Spleen (tissue), 13 donors: ENCODE measurements at places on chromosomes 13 and 19. TPM values are rescaled to one million over a fixed set of nuclear protein-coding genes. Genes with fewer than 3 reads are reported as not detected.

GRCh38 chr19:34556488-34556887 is 74.9 kb downstream of the WTIP start:
- H3K4me3 ChIP-seq, result no peak overlapping the region
- no peak overlapping the region for H3K27ac ChIP-seq
- no peaks in the 10 kb centered on the region for H3K4me1 ChIP-seq
- H3K27me3 ChIP-seq, result no peaks in the 10 kb centered on the region
- H3K36me3 ChIP-seq, result no peaks in the 10 kb centered on the region

DNA sequence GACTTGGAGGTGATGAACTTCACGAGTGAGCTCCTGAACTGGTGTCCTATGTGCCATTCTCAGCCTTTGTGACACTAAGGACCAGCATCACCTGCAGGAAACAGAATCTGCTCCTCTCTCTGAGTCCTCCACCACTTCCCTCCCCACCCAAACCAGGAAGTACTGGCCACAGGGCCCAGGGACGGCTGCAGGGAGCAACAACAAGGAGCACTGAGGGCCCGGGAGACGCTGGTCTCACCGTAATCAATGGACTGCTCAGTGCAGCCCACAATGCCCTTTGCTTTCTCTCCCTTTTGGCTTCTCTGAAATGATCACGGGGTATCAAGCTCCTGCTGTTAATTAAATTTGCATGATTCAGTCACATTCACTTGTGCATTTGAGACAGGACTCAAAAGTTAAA is 18.6 kb downstream of the PEPD start:
- no peak overlapping the region for H3K4me3 ChIP-seq
- no peaks in the 10 kb centered on the region for H3K27me3 ChIP-seq
- peaks cover 11% of the 10 kb centered on the region for H3K4me1 ChIP-seq
- peak; percentile 56 for DNase-seq

DNA sequence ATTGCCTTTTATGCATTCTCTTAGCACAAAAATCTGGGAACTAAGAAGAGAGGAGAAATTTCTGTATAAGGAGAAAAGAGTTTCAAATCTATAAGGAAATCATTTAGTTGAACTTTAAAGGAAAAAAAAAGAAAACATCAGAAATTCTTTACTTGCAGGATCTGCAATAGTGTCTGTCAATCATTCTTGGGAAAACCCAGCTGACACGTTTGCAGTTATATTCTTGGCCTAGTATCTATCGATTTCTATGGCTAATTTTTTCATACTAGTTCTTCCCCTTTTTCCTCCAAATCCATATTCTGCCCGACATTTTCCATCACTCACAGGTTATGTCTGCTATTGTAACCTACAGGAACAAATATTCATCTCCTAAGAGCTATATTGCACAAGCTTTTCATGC is 160.7 kb downstream of the ABCC4 start:
- H3K27ac ChIP-seq, result no peak overlapping the region
- no peaks in the 10 kb centered on the region for H3K27me3 ChIP-seq
- H3K4me1 ChIP-seq, result no peaks in the 10 kb centered on the region
- no peak overlapping the region for H3K4me3 ChIP-seq

DNA sequence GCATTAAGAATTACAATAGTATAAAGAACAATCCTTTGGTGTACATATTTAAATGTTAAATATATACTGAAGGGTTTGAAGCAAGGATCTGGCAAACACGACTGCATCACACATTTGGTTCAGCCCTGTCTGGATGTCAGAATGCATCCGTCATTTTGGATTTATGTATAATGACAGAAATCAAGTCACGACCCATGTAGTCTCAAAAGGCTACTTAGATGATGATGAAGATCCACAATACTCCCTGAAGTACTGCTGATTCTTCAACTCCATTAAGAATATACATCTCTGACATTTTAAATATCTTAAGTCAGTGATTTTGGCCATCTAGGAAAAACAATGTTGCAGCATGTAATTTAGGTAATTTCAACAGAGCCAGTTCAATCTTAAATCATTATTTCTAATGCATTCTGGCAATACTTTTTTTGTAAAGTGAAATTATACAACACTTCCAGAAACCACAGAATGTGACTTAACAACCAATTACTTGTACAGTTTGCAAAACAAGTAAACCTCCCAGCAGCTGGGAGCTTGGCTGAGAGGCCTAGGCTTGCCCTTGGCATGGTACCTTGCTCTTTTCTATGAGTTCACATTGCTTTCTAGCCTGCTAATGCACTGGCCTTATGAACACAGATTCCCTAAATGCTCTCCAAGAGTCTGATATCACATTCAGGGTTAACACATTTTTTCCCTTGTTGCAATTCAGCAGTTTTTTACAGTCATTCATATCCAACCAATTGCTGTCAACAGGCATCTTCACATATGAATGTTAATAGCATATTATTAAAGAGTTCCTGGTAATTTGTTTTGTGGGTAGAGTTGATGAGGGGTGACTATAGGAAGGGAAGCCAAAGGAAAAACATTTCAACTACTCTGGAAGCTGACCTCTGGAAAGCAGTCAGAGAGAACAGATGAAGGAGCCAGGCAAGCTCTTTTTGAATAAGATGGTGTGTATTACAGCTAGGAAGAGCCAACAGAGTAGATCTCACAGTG is 175.2 kb downstream of the ENOX1 start:
- no peak for DNase-seq
- H3K27me3 ChIP-seq, result no peaks in the 10 kb centered on the region
- H3K36me3 ChIP-seq, result no peaks in the 10 kb centered on the region
- H3K27ac ChIP-seq, result no peak overlapping the region
- no peaks in the 10 kb centered on the region for H3K4me1 ChIP-seq

DNA sequence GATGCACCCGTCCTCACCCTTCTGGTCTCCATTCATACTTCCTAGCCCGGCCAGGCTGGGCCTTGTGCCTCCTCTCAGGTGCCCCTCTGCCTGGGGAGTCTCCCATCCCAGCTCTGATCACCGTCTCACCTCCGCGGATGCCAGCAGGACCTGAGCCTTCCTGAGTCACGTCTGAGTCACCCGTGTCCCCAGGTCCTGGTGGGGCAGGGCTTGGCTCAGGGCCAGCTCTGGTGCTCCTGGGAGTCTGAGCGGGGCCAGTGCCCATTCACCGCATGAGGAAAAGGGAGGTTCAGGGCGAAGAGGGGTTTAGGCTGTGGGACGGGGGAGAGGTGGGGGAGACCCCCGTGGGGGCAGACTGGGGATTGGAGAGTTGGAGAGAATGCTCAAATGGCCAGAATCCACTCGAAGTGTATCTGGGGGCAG is 593 bp downstream of the ATP8B3 start:
- H3K27me3 ChIP-seq, result no peaks in the 10 kb centered on the region
- H3K4me3 ChIP-seq, result no peak overlapping the region
- peaks cover 42% of the 10 kb centered on the region for H3K4me1 ChIP-seq
- peak overlapping the region; percentile 81 for H3K27ac ChIP-seq
- peak; percentile 86 for DNase-seq
- peaks cover 19% of the 10 kb centered on the region for H3K36me3 ChIP-seq

GRCh38 chr19:3970808-3971598 is at the start of gene DAPK3:
Gene DAPK3 (minus strand): TSS chr19:3971099. CDS start chr19:3969735, 1,364 bp downstream.
- no peaks in the 10 kb centered on the region for H3K27me3 ChIP-seq
- peaks cover 39% of the 10 kb centered on the region for H3K36me3 ChIP-seq
- peaks cover 52% of the 10 kb centered on the region for H3K4me1 ChIP-seq

DNA sequence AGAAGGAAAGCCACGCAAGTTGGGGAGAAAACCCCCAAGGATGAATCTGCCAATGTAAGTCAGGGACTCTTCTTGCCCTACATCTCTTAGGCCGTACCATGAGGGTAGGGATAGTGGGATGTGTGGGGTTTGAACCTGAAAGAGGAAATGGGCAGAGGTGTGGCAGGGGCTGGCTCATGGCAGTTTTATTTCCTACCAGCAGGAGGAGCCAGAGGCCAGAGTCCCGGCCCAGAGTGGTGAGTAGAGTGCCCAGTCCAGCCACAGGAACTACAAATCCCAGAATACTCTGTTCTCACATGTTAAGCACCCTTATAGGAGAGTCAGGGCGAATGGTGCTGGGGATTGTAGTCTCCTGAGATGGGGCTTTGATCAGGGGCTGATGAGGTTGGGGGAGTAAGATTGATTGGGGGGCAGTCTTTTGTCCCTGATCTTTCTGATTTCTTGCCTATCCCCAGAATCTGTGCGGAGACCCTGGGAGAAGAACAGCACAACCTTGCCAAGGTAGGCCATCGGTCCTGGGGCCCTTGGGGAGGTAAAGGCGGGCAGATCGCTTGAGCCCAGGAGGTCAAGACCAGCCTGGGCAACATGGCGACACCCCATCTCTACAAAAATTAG is 16.5 kb downstream of the VASP start:
- H3K4me3 ChIP-seq, result no peak overlapping the region
- H3K4me1 ChIP-seq, result peaks cover 84% of the 10 kb centered on the region
- no peaks in the 10 kb centered on the region for H3K27me3 ChIP-seq
- DNase-seq, result peak; percentile 91
- H3K36me3 ChIP-seq, result peaks cover 73% of the 10 kb centered on the region

- H3K4me3 ChIP-seq, result no peak overlapping the region
- peak overlapping the region; percentile 29 for H3K27ac ChIP-seq
- peaks cover 11% of the 10 kb centered on the region for H3K4me1 ChIP-seq
Measured at GRCh38 chr19:51799774-51800472, 5.0 kb downstream of the FPR3 start.

DNA sequence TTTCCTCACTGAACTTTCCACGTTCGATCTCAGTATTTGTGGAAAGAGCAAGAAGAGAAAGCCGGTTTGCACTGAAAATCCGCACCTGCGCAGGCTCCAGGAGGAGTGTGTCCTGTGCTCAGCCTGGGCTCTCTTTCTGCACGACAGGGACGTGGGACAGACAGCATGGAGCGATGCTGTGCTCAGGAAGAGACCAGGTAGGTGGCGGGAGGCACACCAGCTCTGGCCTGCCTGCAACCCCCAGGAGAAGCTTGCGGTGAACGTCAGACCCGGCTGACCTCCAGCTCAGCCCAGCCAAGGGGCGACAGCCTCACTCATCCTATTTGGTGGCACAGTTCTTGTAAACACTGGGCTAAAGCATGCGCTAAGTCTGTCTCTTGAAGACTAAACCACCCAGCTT is 35.9 kb downstream of the NAXD start:
- H3K27ac ChIP-seq, result no peak overlapping the region
- H3K36me3 ChIP-seq, result peaks cover 29% of the 10 kb centered on the region
- peak; percentile 70 for DNase-seq
- no peaks in the 10 kb centered on the region for H3K27me3 ChIP-seq
- H3K4me3 ChIP-seq, result no peak overlapping the region

DNA sequence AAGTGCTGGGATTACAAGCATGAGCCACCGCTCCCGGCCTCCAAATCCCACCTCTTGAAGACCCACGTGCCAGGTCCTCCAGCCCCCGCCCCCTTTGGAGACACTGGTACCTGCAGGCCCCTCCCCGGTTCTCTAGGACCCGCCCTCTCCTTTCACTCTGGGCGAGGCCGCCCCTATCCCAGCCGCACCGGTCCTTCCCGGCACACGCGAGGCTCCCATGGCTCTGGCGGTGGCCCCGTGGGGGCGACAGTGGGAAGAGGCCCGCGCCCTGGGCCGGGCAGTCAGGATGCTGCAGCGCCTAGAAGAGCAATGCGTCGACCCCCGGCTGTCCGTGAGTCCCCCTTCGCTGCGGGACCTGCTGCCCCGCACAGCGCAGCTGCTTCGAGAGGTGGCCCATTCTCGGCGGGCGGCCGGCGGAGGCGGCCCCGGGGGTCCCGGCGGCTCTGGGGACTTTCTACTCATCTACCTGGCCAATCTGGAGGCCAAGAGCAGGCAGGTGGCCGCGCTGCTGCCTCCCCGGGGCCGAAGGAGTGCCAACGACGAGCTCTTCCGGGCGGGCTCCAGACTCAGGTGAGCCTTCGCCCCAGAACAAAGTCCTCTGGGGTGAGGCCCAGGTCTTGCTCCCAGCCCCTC is at the start of gene CBLC:
CBLC (plus strand) TSS at position 176 of the 633 bp plus-strand sequence; CDS start at position 218, 42 bp downstream.
- no peak for DNase-seq
- H3K4me1 ChIP-seq, result peaks cover 7% of the 10 kb centered on the region
- H3K4me3 ChIP-seq, result no peak within 1 kb of the TSS
- no peak within 1 kb of the TSS for H3K27ac ChIP-seq

DNA sequence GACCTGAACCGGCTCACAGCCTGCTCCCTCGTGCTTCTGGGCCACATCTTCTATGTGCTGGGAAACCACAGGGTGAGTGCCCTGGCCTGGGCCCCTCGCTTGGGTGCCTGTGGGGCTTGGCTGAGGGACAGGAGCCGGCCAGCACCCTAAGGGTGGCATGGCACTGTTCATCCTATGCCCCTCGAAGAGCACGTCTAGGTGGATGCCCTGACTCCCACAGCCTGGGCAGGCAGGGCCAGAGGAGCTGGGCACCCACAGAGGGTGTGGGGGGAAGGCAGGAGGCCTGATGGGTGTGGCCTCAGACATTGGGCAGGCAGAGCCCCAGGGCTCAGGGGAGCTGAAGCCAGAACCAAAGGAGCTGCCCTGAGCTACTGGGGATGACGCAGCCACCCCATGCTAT is 28.7 kb downstream of the MAU2 start:
- no peaks in the 10 kb centered on the region for H3K27me3 ChIP-seq
- H3K36me3 ChIP-seq, result peaks cover 92% of the 10 kb centered on the region
- H3K27ac ChIP-seq, result no peak overlapping the region
- no peak overlapping the region for H3K4me3 ChIP-seq
- no peaks in the 10 kb centered on the region for H3K4me1 ChIP-seq
- no peak for DNase-seq

GRCh38 chr19:10935371-10936059 is 6.9 kb downstream of the TIMM29 start:
- peaks cover 12% of the 10 kb centered on the region for H3K4me1 ChIP-seq
- no peaks in the 10 kb centered on the region for H3K27me3 ChIP-seq
- H3K36me3 ChIP-seq, result peaks cover 5% of the 10 kb centered on the region
- no peak for DNase-seq
- H3K4me3 ChIP-seq, result no peak overlapping the region

- DNase-seq, result no peak
- H3K4me1 ChIP-seq, result peaks cover 31% of the 10 kb centered on the region
- peak overlapping the region; percentile 96 for H3K27ac ChIP-seq
- H3K4me3 ChIP-seq, result peak overlapping the region; percentile 66
- H3K27me3 ChIP-seq, result no peaks in the 10 kb centered on the region
- no peaks in the 10 kb centered on the region for H3K36me3 ChIP-seq
Measured at GRCh38 chr19:41364524-41365391, 809 bp upstream of the B9D2 start.

DNA sequence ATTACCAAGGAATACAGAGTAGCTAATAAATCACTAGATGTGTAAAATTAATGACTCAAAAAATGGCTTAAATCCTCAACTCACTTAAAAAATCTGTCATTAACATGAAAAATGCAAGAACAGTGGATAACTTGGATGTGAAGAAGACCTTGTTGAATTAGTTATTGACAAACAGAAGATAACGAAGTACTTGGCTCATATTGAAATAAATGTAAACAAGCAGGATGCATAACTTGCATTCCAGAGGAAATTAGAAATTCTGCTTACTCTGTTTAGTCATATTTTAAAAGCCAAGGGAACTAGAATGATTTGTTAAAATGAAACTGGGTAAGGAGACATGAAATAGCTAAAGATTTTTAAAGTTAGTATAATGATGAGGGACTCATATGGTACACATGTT is 1812.2 kb downstream of the PCDH9 start:
- H3K27ac ChIP-seq, result no peak overlapping the region
- H3K27me3 ChIP-seq, result no peaks in the 10 kb centered on the region
- H3K4me3 ChIP-seq, result no peak overlapping the region
- DNase-seq, result no peak
- no peaks in the 10 kb centered on the region for H3K4me1 ChIP-seq
- H3K36me3 ChIP-seq, result no peaks in the 10 kb centered on the region

ATXN8OS gene
- total RNA-seq, result not detected

NCAN gene
- not detected for total RNA-seq
